ENCODE measurements at places on chromosomes 12 and 14.

DNA sequence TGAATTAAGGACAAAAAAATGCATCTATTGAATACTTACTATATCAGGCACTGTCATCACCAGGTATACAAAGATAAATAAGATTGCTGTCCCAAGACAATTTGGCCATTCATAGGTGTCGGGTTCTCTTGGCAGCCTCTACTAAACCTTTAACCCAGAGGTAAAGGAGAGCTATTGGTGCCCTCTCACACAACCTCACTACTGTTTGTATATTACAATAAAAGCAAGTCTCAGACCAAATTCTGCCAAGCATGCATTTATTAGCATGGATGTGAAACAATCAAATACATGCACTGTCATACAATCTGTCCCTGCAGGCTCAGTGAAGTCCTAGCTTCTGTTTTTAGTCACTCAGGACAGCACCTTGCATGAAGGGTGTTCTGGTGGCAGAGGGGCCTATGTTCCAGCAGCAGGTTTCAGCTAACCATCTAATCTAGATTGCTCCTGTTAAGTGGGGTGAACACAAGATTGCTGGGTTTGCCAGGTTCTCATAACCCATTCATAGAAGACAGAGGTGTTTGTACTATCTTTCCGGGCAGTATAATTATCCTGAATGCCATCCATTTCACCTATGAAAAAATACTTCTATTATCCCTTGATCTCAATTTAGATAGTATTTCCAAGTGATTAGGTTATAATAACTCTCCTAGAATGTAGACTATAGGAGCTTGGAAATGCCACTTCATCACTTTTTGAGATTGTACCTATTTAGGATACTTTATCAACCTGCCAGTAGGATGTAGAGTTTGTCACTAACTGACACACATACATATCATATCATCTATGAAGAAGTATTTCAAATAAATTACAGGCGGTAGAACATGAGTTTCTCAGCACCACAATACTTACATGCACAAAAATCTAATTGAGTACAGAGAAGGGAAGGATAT lies 254.0 kb upstream of the KRR1 start:
- no peak for DNase-seq

GRCh38 chr12:89433634-89434033 lies 81.3 kb upstream of the DUSP6 start:
- DNase-seq = no peak

- no peak for DNase-seq
Measured at GRCh38 chr12:7948589-7949260, 12.7 kb upstream of the SLC2A3 start.

GRCh38 chr14:38209572-38210557 lies 2.2 kb downstream of the SSTR1 start:
- no peak for DNase-seq

DNA sequence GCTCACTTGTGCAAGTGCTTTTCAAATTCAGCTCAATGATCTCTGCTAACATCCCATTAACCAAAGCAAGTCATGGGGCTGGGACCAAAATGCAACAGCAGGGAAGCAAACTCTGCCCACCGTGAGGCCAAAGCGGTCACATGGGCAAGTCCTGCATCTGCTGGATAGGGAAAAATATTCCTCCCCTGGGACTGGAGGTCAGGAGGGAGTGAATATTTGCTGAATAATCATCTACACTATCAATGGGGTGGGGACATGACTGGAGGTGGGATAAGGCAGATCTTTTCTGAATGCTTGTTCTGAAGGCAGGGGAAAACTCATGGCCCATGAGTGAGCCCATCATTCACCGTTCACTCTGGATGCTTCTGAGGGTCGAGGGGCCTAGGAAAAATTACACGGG lies 45.1 kb upstream of the VRK1 start:
- no peak for DNase-seq

DNA sequence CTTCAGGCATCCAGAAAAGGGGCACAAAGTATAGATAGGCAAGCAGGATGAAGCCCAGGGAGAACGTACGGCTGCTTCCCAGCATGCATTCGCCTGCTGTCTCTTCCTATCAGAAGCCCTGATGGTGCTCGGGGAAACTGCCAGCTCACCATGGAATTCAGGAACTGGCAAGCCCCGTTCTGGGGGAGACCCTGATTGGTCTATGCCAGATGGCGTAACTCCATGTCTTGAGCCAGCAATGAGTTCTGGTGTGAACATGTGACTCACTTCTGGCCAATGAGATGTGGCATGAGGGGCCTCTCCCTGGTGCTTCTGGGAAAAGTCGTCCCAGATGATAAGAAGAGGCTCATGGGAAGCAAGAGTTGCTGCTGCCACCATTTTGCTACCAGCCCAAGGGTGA lies 270.8 kb downstream of the BCL11B start:
- DNase-seq = no peak

GRCh38 chr12:2051700-2052621 lies 826 bp upstream of the CACNA1C start:
- no peak for DNase-seq

DNA sequence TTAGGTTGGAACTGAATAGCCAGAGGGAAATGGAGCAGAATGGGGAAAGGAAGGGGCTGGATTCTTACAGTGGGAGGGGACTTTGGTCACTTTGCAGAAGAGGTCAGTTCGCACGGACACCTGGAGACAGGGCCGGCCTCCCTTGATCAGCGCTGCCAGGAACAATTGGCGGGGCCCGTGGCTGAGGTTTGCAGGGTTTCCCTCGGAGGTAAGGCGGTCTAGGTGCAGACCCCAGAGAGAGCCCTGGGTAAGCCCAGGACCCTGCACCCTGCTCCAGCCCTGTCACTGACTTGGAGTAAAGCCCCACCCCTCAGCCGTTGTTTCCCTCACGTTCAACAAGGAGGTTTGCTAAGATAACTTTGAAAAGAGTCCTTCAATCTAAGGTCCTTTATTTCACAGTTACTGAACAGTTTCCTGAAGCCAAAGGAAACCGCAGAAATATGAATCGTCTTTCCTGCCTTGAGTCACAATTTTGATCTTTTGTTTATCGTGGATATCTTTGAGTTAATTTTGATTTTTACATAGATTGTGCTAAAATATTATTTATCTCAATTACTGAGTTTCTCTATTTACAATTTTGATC lies 231.4 kb upstream of the RTL1 start:
- DNase-seq = no peak

- no peak for DNase-seq
Measured at GRCh38 chr12:93886533-93887511, 209.6 kb downstream of the CRADD start.

DNA sequence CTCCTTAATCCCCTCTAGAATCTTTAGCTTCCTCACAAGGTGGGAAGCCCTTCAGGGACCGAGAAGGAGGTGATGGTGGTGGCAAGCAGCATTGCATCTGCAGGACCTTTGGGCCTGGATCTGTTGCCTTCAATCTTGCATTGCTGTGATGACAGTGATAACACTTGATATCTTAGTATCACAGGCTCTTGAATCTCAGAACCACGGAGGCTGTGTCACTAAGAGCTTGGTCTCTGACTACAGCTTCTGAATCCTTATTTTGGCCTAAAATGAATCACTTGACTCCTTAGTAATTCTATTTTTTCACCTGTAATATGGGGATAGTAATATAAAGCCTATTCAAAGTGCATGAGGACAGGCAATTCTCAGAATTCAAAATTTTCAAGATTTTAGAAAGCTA lies 8.9 kb upstream of the AMN1 start:
- no peak for DNase-seq

DNA sequence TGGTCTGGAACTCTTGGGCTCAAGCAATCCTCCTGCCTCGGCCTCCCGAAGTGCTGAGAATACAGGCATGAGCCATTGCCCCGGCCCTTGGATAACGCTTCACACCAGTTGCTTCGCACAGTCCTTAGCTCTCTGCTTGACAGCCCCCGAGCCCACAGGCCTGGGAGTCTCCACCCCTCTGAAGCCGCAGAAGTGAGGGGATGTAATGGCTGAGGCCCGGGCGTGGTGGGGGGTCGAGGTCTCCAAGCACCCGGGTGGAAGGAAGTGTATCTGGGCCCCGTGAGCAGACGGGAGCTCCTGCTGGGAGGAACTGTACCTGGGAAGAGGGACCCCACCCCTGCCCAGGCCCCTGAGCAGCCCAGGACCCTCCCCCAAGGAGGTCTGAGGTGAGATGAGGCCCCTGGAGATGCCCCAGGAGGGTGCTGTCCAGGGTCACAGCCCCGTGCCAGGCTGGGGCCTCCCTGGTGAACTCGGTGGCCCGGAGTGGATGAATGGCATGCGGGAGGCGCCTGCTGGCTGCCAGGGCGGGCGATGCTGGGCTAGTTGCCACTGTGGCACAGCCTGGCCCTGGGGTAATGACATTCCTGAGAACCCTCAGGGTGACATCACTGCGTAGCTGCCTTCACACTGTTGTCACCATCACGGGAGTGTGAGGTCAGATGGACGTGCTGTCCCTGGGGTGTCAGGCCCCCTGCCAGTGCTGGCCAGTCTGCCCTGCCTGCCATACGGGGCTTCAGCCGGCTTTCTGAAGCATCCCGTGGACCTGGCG lies 48.9 kb downstream of the KIF26A start:
- DNase-seq = no peak

DNA sequence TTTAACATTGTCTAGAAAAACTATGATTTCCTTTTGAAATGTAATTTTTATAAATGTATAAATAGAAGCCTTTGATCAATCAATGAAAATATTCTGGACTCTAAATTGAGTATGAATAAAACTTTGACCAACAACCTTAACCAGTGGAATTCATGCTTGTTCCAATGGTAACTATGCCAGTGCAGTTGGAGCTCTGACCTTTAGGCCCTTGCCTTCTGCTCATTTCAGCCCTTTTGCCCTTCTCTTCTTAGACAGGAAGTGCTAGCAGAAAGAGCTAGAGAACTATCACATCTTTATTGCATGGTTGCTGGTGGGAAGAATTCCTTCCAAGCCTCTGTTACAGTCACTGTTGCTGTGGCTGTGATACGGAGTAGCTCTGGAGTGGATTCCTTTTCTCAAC lies 39.7 kb downstream of the TTC8 start:
- no peak for DNase-seq

DNA sequence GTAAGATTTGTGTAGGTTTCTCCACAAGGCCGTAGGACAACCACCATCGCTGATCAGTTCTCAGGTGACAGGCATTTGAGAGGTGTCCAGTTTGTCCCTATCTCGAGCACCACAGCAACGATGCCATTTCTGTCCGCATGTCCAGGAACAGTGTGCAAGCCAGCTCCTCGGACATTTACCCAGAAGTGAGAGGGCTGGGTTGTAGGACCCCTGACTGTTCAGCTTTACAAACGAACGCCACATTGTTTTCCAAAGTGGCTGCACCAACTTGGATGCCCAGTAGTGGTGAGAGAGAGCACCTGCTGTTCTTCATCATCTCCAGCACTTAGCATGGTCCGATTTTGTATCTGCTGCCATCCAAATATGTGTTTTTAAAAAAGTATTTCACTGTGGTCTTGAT lies 38.6 kb downstream of the CYP46A1 start:
- no peak for DNase-seq

- DNase-seq = no peak
Measured at GRCh38 chr14:50530794-50531365, 1.5 kb downstream of the MAP4K5 start.

DNA sequence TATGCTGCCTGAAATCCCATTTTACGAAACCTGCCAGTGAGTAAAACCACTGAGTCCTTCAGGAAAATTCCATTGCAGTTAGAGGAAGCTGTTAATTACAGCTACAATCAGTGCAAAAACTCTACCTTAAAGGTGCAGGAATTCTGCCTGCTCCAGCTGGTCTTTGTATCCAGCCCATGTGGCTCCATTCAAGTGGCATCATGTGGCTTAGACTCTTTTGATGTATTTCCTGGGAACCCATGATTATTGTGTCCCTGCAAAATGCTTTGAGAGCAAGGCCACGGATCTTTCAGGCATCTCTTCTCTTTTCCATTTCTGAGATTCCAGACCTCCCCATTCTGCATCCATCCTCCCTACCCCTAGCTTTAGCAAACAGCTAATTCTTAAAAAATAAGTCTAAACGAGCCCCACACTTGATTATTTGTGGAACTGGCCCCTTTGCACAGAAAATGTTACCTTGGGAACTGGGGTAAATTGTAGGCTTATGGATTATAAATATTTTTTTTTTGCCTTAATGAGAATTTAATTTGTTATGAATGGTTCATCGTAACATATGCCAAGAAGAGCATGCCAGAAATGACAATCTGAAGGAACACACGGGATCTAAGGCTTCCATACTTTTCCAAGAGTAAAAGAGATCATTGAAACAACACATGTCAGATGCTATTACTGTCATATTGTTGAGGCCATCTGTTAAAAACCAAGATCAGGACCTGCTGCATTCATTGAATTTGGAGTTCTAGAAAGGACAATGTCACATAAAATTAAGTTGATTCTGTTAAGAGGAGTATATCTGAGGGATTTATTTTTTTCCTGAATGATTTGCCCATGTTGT lies 144.6 kb downstream of the TPH2 start:
- no peak for DNase-seq

- no peak for DNase-seq
Measured at GRCh38 chr12:113103756-113104450, 31.7 kb downstream of the RASAL1 start.

GRCh38 chr12:13170892-13171490 lies 25.5 kb upstream of the EMP1 start:
- DNase-seq = no peak

DNA sequence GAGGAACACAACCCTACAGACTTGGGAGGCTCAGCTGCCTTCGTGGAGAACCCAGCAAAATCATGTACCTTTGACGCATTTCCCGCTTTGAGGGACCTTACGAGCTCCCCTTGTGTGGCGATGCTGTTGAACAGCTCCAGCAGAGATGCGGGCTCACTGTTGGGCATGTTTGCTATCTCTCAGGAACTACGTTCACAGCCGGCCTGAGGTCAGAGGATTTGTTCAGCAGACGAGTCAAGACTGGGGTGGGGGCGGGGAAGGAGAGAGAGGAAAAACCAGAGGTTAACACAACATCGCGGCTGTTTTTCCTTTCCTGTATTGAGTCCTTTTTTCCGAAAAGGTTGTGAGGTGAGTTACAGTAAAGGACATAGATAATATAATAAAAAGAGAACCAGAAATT lies 45.9 kb downstream of the SLC25A47 start:
- DNase-seq = no peak

GRCh38 chr12:58425481-58426392 lies 484.4 kb downstream of the ATP23 start:
- no peak for DNase-seq

DNA sequence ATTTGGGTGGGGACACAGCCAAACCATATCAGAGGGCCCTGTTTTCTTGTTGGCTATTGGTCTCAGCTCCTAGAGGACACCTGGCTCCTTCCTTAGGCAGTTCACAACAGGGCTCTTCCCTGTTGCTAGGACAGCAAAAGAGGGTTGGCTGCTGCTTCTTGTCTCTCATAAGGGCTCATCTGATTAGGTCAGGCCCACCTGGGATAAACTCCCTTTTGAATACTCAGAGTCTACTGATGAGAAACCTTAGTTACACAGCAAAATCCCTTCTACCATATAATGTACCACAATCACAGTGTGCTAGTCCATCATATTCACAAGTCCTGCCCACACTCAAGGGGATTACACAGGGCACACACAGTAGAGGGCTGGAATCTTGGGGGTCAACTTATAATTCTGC lies 49.7 kb downstream of the PPM1H start:
- DNase-seq = no peak

DNA sequence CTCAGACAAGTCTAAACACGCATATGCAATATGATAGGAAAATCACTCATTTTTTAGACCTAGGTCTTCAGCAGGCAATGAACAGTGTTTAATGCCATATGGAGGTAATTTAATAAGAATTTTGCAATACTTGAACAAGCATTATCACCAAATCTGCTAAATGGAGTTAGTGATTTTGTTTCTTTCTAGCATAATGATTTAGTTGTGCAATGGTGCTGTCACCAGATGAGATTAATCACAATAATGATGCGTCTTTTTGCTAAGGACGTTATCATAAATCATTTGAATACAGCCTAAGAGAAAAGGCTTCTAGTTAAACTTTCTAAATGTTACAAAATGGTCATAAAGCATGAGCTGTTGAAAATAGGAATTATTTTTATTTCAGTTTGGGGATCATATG lies 170.0 kb upstream of the SLC16A7 start:
- DNase-seq = no peak
